ENCODE measurements at places on chromosomes 7 and 10.

DNA sequence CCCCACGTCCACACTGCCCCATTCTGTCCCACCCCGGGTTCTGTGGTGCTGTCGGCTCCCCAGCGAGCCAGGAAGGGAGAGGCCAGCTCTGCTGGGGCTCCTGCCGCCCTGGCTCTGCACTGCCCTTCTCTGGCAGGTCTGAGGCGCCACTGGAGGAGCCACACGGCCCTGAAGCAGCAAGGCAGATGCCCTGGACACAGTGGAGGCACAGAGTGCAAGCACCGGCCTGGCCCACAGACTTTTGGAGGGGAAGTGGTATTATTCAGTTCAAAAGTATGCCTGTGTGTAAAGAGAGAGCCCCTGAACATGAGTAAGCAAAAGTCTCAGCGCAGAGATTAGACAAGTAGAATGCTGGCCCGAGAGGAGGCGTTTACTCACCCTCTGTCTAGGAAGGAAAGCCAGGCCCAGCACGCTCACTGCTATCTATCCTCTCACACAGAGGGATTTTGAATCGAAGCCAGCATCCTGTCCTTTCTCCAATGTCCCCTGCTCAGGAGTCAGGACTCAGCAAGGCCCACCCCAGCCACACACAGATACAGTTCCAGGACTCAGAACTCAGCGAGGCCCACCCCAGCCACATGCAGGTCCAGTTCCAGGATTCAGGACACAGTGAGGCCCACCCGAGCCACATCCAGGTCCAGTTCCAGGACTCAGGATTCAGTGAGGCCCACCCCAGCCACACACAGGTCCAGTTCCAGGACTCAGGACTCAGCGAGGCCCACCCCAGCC lies 115.0 kb downstream of the EGFR start:
- no peak for DNase-seq

DNA sequence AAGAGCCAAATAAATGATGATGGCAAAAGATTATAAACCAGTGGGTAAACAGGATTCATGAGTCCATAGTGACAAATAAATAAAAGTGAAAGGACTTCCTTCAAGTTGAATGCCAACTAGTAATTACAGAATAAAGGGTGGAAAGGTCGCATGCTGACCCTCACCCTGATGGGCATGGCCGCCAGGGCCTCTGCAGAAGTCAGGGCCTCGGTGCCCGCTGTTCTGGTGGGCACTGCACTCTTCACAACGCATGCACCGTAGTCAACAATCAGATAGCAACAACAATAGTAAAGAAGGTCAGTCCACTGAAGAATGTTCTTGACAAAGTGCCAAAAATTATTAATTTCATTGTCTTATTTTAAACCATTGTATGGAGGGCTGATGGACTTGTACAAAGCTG lies 123.2 kb upstream of the LANCL2 start:
- no peak for DNase-seq

DNA sequence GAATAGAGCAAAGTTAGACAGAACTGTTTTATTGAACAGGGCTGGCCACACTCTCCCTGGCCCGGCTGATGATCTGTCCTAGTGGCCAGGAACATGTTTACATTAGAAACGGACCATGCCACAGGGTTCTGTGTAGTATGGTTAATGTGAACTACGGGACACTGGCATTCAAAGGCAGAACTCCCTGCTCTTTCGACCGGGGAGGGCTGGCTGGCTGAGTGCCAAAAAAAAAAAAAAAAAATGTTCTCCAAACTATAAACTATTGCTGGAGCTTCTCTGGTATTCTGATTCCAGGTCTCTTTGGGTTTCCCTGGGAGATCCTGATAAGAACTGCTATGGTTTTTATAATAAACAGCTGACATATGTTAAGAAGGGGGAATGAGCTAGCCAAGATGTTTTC lies 1262.6 kb upstream of the SORCS1 start:
- no peak for DNase-seq

- DNase-seq, result no peak
These were observed 3.6 kb downstream of the BLVRA start for GRCh38 chr7:43761938-43762692.

DNA sequence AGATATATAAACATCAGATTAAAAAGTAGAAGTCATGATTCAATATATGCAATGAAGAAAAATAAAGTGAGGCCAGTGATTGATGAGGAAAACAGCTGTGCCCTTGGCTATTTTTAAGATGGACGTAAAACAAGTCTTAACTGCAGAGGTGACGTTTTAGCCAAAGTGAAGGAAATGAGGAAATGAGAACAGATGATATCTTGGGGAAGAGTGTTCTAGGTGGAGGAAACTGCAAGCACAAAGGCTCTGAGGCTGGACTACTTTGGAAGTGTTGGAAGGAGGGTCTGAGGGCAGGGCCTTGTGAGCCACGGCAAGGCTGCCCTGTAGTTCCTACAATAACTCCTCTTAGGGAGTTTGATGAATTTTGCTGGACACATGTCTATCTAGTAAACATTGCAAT lies 140.5 kb upstream of the AKR1E2 start:
- no peak for DNase-seq

- DNase-seq, result no peak
These were observed 40.4 kb downstream of the CLEC2L start for GRCh38 chr7:139563856-139564255.

GRCh38 chr10:80283119-80283518 lies 6.3 kb downstream of the MAT1A start:
- no peak for DNase-seq

DNA sequence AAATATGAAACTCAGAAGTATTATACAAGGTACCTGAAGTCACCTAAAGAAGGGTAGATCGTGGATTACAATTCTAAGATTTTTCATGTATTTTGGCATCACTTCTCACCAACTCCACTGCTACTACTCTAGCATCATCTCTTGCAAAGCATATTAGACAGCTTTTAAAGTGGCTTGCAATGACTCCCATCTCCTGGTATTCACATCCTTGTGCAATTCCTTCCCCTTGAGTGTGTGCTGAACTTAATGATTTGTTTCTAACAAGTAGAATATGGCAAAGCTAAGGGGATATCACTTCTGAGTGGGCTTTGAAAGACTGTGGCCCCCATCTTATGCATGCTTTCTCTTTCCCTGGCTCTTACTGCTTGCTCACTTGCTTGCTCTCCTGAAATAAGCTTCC lies 280.2 kb downstream of the SNX13 start:
- no peak for DNase-seq

DNA sequence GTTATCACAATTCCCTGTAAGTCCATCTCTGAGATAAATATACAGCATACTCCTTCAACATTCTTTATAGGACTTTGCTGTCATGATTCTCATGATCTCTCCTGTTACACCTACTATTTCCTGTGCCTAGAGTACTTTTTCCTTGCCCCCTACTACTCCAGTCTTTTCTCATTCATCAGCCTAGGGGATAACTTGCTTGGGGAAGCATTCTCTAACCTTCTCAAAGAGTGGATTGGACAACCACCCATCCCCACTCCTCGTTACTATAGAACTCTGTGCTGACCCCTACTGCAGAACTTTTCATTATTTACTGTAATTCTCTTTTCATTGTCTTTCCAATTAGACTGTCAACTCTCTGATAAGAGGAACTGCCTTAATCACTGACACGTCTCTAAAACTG lies 57.4 kb upstream of the TFEC start:
- no peak for DNase-seq

DNA sequence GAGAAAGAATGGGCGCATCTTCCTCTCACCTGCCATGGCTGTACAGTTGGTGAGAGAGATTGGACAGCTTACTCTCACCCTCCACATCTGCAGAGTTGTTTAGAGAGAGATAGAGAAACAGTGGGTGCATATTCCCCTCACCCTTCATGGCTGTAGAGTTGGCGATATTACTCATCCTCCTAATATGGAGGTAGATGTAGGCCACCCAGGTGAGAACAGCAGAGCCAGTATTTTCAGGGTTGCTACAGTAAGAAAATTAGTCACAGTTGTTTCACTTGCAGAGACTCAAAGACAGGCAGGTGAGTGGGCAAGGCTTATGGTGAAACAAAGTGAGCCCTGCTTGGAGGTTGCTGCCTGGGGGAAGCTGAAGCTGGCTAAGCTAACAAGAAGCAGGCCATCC lies 65.0 kb upstream of the PFKP start:
- DNase-seq, result no peak

DNA sequence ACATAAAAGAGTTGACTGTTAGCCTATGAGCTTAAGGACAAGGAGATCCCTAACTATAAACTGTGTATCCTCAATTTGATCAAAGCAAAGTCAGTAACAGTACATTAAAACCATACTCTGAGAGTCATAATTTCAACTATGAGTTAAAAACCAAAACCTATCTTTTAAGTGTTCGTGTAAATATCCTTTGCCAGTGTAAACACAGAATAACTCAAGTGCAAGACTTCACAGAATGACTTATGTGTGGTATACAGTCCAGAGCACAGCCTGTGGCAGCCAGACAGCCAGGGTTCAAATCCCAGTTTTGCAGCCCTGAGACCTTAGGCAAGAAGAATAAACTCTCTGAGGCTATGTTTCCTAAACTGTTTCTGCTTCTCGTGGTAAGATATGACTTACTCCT lies 30.3 kb upstream of the NEBL start:
- DNase-seq, result no peak

- no peak for DNase-seq
These were observed 163.7 kb upstream of the CDC14C start for GRCh38 chr7:48760528-48761265.

DNA sequence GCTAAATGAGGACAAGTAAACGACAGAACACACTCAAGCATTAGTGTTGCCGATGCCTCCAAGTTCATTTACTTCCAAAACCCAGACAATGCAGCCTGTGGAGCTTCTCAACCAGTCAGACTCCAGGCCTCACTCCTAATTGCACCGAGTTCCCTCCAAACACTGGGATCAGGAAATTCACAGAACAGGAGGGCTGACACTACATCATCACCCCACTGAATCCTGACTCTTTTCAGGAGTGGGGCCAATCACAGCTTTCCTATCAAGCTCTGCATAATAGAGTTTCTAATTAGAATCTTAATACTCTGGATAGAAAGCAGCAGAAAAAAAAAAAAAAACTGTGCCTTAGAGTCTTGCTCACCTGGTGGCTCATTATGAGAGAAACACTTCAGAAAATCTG lies 103.7 kb downstream of the GLI3 start:
- no peak for DNase-seq

- DNase-seq, result no peak
These were observed 315.8 kb upstream of the ZNF32 start for GRCh38 chr10:43964486-43964885.

DNA sequence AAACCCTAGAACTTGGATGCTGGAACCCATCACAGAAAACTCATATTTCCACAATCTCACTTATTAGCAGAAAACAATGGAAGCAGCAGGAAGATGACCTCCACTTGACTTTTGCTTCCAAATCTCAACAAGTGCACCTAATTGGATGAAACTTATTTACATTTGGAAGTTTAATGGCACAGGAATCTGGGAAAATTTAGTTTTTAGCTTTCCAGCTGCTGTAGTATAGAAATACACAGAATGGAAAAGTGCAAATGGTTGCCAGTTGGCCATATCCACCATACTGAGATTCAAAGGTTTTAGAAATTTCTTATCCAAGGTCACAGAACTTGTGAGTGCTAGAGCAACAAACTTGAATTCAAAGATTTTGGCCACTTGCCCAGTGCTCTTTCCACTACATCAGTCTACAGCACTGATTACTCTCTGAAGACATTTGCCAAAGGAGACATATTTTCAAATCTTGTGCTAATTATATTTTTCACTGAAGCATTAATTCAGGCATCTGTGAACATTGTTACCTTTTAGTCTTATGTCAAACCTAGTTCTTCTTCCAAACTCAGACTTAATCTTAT lies 9.3 kb upstream of the AHR start:
- no peak for DNase-seq

DNA sequence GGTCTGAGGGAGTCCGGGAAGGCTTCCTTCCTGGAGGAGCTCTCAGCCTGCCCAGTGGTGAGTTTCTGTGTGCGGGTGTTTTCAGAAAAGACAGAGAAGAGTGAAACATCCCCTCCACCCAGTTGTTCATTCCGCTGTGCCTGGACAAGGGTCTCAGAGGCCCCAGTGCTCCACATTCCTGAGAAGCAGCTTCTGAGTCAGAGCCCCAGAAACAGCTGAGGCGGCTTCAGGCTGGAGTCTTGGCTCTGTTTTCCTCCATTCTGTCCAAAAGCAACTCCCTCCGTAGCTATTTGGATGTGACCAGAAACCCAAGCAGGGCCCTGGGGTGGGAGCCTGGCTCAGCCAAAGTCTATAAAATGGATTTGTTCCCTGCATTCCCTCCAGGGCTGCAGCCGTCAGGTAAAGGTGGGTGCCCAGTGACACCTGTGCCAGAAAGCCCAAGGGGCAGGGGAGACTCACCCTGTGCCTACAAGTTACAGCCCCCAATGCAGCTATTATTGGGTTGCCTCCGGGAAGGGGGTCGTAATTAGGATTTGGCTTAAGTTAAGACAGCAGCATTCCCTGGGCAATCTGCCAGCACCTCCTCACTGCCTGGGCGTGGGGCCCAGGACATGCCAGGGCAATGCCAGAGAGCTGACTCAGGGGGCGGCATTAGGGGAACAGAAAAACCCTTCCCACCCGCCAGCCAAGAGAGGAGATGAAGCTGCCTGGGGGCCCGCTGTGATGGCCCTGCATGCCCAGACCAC lies 13.1 kb upstream of the CAMK2G start:
- no peak for DNase-seq

GRCh38 chr7:2354186-2354938 lies at the start of gene EIF3B:
TSS of gene EIF3B (plus strand) at chr7:2354827. CDS start at chr7:2354922, 95 bp downstream.
- peak; percentile 91 for DNase-seq

GRCh38 chr7:11642276-11642675 lies 189.7 kb downstream of the THSD7A start:
- DNase-seq, result no peak

- DNase-seq, result no peak
These were observed 917.0 kb upstream of the GHITM start for GRCh38 chr10:83222300-83222699.

DNA sequence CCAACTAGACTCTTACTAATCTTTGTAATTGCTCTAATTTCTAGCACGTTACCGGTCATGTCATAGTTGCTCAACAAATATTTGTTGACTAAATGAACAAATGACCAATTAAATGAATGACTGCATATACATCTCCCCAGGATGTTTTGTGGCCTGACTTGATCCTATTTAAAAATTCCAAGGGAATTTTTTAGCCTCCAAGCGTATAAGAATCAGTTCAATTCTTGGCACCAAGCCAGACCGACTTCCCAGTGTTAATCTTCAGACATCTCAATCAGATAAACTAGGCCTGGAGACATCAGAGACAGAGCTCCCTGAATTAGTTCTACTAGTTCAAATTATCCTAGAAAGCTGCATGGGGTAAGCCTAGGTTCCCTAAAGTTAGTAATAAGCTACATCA lies 96.0 kb downstream of the GSAP start:
- DNase-seq, result no peak

Data from CD4-positive, alpha-beta T cell treated with Interleukin-4 for 4 hours (primary cell).